ENCODE measurements at places on chromosomes 12 and 14.

- no peak for DNase-seq
These were observed 610 bp downstream of the C14orf132 start for GRCh38 chr14:96039633-96040311.

DNA sequence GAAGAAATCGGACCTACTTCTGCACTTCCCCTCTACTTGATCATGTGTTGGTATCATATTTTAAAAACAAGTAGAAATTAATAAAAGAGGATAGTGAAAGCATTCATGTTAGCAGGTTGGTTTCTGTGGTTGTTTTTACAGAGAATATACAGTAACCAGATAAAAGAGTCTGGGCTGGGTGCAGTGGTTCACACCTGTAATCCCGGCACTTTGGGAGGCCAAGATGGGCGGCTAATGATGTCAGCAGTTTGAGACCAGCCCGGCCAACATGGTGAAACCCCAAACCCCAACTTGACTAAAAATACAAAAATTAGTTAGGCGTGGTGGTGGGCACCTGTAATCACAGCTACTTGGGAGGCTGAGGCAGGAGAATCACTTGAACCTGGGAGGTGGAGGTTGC is 55.9 kb downstream of the LRP6 start:
- DNase-seq = no peak

- DNase-seq = no peak
These were observed 80.7 kb downstream of the TTC9 start for GRCh38 chr14:70722418-70722817.

DNA sequence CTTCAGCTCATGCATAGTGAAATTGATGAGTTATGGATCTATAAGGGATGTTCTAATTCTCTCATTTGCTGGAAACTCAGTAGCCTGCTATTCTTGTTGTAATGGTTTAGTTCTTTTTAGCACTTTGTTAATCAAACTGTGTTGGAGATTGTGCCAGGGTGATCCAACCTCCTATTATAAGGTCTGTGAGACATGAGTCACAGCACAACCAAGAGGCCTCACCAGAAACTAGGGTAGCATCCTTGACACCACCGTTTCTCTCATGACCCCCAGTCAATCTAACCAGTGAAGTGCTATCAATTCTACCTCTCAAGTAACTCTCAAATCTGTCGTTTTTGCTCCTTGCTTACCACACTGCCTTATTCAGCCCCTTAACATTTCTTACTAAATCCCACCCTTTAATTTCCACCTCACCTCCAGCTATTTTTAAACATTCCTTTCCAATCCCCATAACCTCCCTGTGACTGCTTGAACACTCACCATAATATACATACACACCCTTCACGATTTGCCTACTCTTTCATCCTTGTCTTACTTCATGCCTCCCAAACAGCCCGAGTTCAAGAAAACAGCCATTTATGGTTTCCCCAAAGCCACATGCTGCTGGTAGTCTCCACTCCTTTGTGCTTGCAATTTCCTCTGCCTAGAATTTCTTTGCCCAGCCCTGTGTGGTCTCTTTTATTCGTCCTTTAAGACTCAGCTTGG is 53.9 kb upstream of the NUDT4 start:
- no peak for DNase-seq

DNA sequence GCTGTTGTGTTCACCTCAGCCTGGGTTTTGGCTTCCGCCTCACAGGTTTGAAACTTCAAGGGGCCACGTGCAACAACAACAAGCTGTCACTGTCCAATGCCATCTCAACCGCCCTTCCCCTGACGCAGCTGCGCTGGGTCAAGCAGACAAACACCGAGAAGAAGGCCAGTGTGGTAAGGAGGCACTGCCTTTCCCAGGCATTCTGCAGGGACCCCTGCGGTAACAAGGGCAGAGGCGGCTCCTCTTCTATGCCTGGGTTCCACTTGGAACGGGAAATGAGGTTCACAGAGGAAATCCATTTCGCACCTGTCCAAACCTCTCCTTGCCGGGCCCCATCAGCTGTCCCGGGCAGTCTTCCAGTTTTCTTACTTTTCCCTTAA is 36.8 kb downstream of the HSP90AA1 start:
- no peak for DNase-seq

DNA sequence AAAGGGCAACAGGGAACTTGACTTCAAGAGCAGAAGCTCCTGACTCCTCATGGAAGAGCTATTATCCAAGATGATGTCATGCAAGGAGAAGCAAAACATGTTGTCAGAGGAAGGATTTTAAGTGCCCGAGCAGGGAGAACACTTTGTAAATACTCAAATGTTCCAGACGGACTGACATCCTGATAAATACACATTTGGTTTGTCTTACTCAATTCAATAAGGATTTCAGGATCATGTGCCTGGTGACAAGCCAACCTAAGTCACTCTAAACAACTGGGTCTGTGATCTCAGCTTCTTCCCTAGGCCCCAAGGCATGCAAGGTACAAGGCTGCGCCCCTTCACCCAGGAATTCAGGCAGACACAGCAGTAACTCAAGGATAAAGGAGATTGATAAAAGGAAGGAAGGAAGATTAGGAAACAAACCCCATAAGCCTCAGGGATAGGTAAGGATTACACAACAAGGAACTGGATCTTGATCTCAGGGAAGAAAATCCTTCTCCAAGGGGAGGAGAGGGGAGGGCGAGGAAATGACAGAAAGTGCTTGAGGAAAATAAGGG is 26.8 kb upstream of the CEBPE start:
- no peak for DNase-seq

DNA sequence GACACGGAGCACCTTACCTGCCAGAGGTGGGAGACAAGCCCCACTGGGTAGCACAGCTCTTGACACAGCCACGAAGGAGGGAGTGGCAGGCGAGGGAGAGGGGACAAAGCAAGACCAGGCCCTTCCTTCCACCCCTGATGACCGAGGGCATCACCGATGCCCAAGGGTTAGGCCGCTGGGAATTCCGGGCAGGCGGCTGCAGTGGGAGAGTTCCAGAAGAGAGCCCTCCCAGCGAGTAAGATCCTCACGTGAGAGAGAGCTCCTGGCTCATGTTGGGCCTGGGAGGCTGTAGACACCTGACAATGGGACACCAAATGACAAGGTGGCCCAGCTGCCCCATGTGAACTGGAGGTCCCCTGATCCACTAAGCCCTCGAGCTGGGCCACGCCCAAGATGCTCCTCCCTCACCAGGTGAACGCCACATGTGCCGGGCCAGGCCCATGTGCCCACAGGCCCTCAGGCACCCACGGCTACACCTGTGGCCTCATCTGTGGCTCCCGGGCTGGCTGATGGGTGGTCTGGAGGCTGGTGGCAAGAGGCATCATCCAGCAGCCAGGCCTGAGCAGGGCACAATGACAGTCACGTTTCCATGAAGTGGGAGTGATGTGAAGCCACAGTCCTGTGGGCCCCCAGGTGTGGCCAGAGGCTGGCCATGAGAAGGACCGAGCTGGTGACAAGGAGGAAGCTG is 32.1 kb upstream of the C14orf180 start:
- no peak for DNase-seq

DNA sequence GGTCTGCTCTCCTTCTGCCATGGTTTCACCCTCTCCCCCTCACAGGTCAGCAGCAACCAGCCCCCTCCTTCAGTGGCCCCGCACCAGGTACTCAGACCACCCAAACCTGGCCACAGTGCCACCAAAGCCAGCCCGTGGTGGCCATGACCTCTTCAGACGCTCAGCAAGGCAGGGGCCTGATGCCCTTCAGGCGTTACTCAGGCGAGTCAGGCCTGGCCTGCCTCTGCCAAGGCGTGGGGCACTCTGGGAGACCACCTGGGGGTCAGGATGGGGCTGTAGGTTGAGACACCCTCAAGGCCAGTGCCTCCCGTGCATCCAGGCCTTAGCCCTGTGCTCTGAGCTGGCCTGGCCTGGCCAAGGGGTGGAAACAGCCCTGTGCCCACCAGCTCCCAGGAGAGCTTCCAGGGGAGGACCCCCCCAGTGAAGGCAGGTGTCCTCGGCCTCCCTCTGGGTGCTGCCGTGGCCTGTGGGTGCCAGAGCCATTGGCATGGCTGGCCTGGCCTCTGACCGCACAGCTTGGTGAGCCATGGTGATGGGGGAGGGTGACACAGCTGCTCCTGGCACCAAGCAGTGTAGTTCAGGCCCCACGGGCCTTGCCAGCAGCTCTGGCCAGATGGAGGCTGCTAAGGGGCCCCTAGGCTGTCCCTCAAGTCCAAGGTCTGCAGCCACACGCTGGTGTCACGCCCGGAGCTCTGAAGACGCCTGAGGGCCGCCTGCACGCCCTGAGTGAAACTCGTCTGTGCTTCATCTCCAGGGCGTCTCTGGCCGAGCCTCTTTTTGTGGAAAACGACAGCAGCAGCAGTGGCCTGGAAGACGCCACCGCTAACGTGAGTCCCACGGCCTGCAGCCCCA is 15.1 kb downstream of the XRCC3 start:
- DNase-seq = no peak

GRCh38 chr12:9449181-9449580 is 158.5 kb downstream of the KLRB1 start:
- DNase-seq = no peak

- DNase-seq = no peak
These were observed 102.0 kb downstream of the EGLN3 start for GRCh38 chr14:33848706-33849454.

- no peak for DNase-seq
These were observed 38.4 kb downstream of the MLXIP start for GRCh38 chr12:122116707-122117535.

GRCh38 chr14:93381644-93382043 is 34.7 kb downstream of the COX8C start:
- DNase-seq = no peak

- DNase-seq = no peak
These were observed 82.9 kb downstream of the SSPN start for GRCh38 chr12:26278266-26278665.

DNA sequence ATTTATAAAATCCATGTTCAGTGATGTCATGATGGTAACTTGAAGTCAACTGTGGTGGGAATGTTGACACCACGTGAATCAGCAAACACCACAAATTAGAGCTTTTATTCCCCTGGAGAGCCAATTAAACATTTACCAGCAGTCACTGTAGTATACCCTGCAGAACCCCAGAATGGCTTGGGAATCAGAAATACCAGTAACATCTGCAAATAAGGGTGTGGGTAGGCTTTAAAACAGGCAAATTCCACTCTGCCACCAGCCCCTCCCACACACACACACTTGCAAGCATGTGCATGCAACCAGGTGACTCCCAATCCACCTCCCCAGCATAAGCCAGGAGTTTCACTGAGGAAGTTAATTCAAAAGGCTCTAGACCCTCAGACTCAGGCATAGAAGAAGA is 63.6 kb upstream of the TMEM263 start:
- no peak for DNase-seq

GRCh38 chr14:55851961-55852360 is 266.2 kb upstream of the PELI2 start:
- no peak for DNase-seq

GRCh38 chr12:124059752-124060151 is 86.7 kb downstream of the ZNF664 start:
- DNase-seq = no peak

DNA sequence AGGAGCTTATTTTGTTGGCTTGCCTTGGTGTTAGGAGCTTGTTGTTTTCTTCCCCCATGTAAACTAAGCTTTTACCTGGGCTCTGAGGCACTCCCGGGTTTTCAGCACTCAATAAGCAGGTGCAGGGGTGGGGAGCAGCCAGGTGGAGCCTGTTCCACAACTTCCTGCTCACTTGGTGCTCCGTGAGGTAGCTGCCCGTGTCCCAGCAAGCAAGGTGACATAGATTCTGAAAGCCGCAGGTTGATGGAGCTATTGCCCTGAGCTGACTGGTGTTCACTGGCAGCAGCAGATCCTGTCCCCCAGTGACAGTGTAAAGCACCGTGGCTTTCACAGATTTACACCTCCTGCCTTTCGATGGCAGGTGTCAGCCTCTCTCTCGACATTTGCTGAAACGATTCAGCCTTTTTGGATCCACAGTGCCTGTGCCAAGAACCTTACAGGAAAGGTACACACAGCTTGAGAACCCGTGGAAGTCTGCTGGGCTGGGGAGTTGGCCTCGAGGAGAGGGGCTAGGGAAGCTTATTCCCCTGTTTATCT is 295.7 kb upstream of the FKBP4 start:
- no peak for DNase-seq

DNA sequence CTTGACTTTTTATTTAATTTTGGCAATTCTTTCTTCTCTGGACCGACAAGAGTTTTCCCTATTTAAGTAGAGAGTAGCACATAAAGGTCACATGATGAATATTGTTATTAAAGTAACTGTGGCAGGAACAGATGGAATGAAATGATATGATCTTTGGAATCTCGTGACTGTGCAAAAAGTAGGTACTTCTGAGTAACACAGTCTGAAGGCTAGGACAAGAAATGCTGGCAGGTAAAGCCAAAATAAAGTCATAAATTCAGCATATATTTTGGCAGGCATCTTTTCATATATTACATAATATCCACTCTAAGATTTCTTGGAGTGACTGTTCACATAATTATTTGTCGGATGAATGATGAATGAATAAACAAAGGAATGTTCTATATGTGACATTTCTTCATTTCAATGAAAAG is 121.4 kb downstream of the EFCAB11 start:
- DNase-seq = no peak

GRCh38 chr12:121543786-121544185 is 37.0 kb downstream of the KDM2B start:
- DNase-seq = no peak

DNA sequence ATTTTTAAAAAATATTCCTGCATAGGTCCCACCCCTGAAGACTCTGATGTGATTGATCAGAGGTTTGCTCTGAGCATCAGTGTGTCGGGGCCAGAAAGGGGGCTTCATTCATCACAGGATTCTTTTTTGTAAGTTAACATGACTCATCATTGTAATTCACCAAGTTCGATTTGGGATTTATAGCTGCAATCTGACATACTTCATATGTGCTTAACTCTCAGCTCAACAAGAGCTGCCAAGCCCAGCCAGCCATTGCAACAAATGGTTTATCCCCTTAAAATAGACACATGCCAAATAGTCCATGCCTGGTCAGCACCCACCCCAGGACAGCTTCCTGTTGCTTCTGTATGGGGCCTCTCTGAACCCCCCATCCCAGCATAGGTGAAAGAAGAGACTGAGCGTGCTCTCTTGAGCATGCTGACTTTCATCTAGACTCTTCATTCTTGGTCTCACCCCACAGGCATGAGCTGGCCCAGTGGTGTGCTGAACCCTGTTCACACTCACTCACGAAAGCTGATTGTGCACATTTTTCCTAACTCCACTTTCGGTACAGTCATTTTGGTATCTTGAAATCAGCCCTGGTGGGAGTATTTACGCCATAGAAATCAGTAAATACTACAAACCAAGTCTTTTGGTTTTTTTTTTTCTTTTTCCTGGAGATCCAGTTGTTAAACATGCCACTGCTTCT is 101.4 kb downstream of the STAB2 start:
- DNase-seq = no peak

Data from stimulated activated CD8-positive, alpha-beta memory T cell treated with anti-CD3 and anti-CD28 coated beads, Interleukin-15, amount 100 ng/mL, for 1 hour (primary cell).